Mammary epithelial cell (primary cell): ENCODE measurements at places on chromosomes 2 and 18.
A peak's percentile ranks its signal among the peaks of the same experiment; 100 is the strongest.

- no peak for DNase-seq
Measured at GRCh38 chr18:10713409-10713808, 187.6 kb downstream of the NAPG start.

DNA sequence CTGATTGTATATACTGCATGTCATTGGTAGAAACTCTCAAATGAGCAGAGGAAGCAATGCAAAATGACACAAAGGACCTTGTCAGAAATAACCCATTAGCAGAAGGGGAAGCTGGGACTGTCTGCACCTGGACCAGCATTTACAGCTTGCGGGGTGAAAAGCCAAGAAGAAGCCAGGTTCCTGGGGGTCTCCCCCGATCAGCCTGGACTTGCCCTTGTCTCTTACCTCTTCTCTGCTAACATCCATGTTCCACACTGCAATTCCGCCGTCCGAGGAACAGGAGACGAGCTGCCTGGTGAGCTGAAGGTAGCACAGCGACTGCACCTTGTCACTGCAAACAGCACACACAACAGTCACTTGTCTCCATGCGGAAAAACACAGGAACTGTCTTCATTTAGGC is 51.1 kb downstream of the WDFY1 start:
- DNase-seq, result no peak

DNA sequence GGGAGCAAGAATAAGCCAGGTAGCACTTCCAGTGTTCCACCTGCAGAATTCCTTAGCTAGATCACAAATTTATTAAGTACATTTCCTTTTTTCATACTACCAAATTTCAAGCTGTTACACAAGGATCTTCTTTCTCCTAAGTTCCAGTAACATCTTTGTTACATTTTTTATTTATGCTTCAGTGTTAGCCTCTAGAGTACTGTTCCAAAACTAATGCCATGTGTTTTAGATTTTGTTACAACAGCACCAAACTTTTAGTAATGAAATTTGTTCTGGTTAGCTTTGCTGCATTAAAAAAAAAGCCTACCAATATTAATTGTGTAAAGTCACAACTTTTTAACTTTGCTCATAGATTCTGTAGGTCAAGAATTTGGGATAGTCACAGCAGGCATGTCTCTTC is 161.1 kb downstream of the CAMKMT start:
- DNase-seq, result no peak

DNA sequence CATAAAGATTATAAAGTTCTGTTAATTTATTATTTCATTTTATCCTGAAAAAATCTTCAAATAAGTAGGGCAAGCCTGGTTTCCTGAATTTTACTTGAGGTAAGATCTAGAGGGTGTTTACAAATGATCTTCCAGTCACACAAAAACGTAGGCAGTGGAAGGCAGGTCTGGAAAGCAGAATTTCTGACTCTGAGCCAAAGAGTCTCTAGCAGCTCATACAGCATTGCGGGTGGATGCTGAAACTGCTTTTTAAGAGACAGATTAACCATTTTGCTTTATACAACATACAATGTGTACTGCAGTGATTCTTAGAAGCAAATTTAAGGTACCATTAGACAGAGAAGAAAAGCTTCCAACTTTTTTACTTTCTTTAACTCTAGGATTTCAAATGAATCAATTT is 117.0 kb downstream of the FTCDNL1 start:
- no peak for DNase-seq

DNA sequence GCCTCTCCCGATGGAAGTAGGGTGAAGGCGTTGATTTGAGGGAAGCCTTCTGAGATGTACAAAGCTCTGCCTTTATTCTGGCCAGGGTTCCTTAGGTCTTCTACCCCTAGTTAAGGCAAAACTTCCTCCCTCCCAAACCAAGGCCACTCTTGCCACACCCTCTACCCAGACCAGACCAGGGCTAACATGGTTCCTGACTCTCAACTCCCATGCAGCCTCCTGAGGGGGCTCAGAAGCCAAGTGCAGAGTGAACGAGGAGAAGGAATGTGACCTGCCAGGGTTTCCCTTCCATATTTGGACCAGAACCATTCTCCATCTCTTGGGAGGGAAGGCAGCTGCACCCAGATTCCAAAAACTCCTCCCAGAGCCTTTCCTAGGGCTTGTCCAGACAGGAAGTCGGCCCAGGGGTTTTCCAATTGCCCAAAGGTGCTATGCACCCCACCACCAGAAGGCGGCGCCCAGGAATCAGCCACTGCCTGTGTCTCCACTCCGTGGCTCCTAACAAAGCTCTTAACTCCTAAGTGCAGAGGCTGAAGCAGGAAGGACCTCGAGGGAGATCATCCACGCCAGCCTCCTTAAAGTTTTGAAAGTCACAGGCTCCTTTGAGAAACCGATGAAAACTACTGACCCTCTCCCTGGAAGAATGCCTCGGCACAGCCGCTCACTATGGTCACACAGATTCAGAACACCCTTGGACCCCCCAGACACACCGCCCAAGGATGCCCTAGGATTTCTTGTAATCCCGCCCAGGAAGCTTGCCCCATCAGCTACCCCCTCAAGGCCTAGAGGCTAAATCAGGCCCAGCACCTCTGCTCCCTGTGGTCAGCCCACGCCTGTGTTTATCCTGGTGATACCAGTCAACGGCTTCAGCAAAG is 157.8 kb downstream of the SMAD2 start:
- DNase-seq, result peak; percentile 80

DNA sequence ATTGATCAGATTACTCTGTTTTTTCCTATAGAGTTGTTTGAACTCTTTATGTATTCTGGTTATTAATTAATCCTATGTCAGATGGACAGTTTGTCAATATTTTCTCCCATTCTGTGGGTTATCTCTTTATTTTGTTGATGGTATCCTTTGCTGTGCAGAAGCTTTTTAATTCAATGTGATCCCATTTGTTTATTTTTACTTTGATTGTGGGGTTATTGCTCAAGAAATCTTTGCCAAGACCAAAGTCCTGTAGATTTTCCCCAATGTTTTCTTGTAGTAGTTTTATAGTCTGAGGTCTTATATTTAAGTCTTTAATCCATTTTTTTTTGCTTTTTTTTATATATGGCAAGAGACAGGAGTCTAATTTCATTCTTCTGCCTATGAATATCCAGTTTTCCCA is 86.2 kb upstream of the FIGN start:
- DNase-seq, result no peak

- no peak for DNase-seq
Measured at GRCh38 chr2:8578335-8579244, 103.3 kb upstream of the ID2 start.

DNA sequence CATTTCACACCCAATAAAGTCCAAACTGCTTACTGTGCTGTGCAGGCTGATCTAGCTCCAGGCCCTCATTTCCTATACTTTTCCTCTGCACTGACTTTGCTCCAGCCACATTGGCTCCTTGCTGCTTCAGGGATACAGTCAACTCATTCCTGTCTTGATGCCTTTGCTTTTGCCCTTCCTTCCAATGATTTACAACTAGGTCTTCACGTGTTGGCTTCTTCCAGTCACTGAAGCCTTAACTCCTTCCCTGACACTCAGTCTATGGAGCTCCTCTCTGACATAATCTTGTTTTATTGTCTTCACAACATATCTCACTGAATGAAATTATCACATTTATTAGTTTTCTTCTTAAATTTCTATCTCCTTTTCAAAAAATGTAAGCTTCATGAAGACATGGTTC is 16.9 kb upstream of the C18orf32 start:
- no peak for DNase-seq

DNA sequence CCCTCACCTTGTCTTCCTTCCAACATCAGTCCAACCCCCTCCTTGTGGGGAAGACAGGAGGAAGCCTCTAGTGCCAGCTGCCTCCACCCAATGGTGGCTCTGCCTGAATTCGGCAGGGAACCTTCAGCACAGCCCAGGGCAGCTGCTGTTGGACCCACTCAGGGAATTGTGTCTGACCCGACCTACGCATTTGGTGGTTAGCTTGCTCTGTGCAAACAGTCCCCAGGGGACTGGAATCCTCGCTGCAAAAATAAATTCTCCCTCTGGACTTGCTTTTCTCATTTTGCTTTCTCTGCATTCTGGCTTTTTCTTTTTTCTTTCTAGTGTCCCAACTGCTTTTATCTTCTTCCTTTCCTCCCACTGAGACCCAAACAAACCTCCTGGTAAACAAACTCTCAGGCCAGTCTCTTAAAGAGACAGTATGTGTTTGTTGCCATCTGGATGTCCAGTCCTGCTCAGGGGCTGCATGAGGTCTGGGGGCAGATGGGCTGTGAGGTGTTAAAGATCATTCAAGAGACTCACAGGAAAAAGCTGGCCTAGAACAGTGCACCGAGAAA is 137.7 kb upstream of the HAAO start:
- no peak for DNase-seq

DNA sequence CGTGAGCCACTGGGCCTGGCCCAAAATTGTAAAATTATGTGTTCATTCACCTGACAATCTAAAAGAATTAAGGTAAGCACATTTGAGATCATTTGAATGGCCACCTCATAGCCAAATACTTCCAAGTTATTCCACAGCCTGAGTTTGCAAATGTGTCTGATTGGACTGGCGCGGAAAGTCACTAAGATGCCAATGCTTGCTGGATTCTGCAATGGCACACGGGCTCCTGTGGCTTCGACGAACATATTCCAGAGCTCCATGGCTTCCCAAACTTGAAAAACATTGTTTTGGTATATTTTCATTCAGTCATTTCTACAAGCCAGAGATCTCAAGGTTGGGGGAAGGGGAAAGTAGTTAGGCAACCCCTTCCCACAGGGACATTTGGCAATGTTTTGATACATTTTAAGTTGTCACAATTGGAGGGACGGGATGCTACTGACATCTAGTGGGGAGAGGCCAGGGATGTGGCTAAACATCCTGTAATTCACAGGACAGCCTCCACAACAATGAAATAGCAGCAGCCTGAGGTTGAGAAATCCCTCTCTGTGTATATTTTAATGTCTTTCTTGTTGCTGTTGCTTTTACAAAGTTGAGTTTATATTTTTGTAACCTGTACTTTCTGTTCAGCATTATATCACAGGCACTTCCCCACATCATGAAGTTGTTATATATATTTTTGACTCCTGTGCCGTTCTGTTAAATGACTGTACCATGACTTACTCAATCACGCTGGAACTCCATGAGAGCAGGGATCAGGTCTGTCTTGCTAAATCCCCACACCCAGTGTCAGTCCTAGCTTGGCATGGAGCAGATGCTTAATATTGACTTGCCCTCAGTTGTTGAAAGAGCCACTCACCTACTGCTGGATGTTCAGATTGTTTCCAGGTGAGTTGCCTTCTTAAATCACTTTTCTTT is 56.9 kb downstream of the COL4A4 start:
- DNase-seq, result peak; percentile 30

GRCh38 chr2:218964041-218964771 is 4.7 kb downstream of the CDK5R2 start:
- peak; percentile 89 for DNase-seq

GRCh38 chr2:46409756-46410155 is 69.6 kb upstream of the TMEM247 start:
- no peak for DNase-seq

DNA sequence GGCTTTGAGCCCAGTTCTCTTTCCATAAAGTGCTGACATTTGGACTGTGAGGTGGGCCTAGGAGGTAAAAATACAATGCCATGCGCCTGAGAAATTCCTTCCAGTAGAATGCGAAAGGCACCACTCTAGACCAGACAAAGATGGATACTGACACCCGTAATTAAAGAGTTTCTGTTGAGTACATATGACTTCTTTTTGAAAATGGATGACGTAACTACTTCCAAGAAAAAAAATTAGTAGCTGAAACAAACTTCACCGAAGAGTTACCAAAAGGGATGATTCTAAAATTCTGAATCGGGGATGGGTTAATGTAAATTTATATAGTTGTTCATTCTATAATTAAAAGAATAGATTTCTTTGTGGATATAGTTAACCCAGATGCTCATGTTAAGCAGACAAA is 146.8 kb downstream of the ALK start:
- no peak for DNase-seq

DNA sequence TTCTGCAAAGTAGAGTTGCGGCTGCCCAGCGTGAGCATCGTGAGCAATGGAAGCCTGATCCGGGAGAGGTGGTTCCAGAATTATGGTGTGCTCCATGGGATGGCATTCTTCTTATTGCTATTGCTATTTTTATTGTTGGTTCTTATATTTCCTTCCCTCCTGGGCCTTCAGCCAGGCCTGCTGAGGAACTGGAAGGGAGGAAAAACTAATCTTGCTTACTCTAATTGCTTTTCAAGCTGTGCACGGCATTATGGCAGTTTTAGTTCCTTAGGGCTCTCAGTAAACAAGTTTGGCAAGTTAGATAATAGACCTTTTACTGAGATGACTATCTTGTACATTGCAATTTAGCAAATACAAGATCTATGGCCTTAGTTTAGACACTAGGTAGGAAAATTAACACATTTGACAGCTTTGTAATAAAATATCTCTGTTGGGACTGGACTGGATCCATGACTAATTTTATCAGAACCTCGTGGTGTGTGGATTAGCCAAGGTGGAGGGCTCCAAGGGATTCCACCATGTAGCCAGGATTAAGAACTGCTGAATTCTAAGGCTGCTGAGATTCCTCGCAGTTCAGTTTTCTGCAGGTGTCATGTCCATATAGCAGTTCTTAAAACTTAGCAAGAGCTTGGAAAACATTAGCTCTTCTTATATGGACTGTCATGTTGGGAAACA is 6.0 kb downstream of the RSAD2 start:
- no peak for DNase-seq

- DNase-seq, result no peak
Measured at GRCh38 chr2:61241266-61241665, 79.3 kb downstream of the C2orf74 start.

- DNase-seq, result no peak
Measured at GRCh38 chr2:24839729-24840128, 46.5 kb downstream of the CENPO start.

GRCh38 chr2:216556202-216556601 is 57.6 kb downstream of the RPL37A start:
- DNase-seq, result no peak

DNA sequence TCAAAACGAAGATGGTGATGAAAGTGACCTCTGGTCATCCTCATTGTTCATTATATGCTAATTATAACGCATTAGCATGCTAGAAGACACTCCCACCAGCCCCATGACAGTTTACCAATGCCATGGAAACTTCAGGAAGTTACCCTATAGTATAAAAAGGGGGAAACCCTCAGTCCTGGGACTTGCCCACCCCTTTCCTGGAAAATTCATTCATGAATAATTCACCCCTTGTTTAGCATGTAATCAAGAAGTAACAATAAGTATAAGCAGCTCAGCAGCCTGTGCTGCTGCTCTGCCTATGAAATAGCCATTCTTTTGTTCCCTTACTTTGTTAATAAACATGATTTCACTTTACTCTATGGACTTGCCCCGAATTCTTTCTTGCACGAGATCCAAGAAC is 70.5 kb upstream of the CHAC2 start:
- no peak for DNase-seq

GRCh38 chr2:139968588-139968987 is 1188.4 kb upstream of the NXPH2 start:
- DNase-seq, result no peak
